ENCODE measurements at places on chromosomes 5 and 9.
A peak's percentile ranks its signal among the peaks of the same experiment; 100 is the strongest.

DNA sequence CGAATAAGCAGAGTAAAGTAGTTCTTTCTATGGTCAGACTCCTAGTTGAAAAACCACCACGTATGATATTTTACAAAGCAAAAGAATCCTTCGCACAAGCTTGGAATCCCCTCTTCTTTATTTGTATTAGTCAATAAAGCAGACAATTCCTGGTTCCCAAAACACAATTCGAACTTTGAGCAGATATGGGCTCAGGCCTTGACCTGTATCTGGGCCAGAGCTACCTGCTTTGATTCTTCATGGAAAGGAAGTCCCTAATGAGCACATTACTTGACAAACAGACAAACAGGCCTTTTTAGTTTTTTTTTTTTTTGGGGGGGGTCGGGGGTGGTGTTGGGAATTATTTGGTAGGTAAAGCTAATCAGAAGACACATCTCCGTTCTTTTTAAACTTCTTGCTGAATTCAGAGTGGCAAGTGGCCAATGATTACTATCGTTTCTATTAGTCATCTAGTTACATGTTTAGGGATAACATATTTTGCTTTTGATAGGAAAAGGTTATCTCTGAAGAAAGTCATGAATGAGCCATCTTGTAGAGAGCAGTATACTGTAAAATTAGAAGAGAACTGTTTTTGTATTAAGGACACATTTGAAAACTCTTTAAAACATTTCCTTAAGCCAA lies 116.6 kb upstream of the HMHB1 start:
- no peak for DNase-seq

GRCh38 chr9:12739014-12739652 lies 35.7 kb upstream of the LURAP1L start:
- no peak for DNase-seq

DNA sequence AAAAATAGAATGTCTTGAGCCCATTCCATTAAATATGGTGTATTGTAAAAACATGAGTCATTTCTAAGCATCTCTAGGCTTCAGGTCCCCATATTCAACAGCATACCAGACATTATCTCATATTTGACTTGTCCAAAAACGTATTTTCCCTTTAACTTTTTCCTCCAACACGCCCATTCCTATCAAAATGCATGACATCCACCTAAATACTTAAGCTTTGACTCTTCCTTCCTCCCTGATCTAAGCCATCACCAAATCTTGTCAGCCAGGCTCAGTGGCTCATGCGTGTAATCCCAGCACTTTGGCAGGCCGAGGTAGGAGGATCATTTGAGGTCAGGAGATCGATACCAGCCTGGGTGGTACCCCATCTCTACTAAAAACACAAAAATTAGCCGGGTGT lies 23.9 kb downstream of the VCP start:
- DNase-seq = no peak

DNA sequence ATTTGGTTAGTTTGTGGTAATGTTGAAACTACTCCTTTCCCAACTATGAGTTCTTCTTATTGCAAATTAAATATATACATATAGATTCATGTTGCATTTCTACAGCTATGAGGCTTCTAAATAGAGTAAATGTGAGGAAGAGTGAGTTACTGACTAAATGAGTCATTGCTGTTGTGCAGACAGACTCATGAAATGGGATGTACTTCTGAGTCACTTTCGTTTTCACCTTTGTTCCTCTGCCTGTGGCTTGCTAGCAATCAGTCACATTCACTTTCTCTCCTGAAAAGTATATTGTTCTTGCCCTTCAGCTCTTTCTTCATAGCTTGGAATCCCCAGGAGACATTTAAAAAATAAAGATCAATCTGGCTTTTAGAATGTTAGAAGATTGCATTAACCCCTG lies 295.5 kb upstream of the SMC2 start:
- no peak for DNase-seq

- DNase-seq = no peak
Measured at GRCh38 chr9:16325966-16326365, 544.5 kb downstream of the BNC2 start.

DNA sequence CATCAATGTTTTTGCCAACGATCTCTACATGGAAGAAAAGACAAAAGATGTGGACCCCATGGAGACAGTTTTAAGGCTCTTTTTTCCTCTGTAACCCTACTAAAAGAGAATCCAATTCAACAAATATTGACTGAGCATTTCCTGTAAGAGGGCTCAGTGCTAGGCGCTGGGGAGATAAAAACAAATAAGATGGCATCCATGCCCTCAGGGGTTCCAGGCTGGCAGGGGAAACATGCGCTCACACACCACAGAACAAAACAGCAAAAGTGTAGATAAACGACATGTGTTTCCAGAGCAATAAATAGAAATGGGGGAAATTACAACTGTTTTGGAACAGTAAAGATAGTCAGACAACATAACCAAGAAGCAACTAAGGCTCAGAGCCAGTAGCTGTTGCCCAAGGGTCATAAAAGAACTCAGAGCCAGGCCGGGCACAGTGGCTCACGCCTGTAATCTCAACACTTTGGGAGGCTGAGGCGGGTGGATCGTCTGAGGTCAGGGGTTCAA lies 25.2 kb downstream of the ZNF608 start:
- no peak for DNase-seq

- DNase-seq = no peak
Measured at GRCh38 chr9:557601-558201, 283.8 kb upstream of the DMRT1 start.

DNA sequence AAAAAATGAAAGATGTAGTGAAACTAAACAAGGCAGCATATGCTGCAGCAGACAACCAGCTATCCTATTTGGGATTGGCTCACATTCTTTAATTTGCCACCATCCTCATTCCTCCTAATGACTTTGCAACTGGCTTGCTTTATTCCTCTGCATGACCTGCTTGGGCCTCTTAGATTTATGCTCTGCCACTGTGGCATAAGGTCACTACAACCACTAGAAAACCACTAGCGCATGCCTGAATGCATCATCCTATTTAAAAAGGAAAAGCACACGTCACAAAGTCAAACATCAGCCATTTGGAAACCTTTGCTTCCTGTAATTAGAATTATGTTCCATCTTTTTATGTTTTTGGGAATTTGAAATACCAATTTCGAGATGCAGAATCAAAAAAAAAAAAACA lies 40.8 kb upstream of the CCDC152 start:
- DNase-seq = no peak

- DNase-seq = no peak
Measured at GRCh38 chr9:35923927-35924763, 14.9 kb downstream of the SPAAR start.

DNA sequence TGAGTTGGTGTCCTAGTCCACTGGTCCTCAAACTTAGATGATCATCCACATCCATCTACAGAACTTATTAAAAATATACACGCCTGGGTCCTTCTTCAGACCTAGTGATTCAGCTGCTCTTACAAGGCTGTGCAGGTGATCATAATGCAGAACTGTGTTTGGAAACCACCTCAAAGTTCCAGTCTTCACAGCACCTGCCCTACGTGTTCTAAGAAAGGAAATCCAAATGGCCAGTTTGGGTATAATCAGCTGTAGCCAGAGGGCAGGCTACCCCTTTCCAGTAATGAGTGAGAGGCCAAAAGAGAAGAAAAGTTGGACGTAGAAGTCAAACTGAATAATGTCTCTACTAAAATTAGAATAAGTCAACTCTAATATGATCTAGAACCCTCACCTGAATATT lies 15.4 kb downstream of the REEP5 start:
- no peak for DNase-seq

GRCh38 chr5:67660149-67660548 lies 463.6 kb upstream of the CD180 start:
- DNase-seq = no peak

GRCh38 chr5:65874241-65874640 lies 52.1 kb upstream of the ERBIN start:
- no peak for DNase-seq

DNA sequence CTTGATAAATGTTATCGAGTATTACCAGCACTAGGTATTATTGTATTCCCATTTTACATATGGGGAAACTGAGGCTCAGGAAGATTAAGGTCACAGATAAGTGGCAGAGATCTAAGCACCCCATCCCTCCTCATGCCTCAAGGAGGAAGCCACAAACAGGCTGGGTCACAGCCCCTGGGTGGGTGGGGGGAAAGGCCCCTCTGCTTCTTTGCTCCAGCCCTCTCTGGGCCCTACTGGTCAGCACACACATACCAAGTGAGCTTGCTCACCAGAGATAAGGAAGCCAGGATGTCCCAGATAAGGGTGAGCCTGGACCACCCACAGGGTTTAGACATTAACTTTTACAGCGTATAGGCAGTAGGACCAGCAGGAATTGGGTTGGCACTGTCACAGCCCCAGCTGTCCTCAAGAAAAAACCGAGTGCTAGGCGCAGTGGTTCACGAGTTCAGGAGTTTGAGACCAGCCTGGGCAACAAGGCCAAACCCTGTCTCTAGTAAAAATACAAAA lies 45.3 kb downstream of the STK10 start:
- no peak for DNase-seq

DNA sequence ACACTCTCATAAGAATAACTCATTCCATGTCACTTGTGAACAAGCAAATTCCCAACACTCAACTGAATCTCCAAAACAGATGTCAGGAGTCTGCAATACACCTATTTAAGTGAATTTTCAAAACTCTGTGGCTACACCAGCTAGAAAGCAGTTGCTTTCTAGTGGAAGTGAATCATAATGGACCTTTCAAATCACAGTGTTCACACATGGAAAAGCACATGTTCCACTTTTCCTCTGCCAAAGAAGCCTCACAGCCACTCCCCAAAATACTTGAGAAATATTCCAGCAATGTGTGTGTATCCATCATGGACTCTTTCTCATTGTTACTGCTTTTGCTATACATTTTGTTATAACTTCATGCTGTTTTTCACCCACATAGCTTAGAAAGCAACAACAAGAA lies 17.4 kb downstream of the MARCHF3 start:
- DNase-seq = peak; percentile 60

GRCh38 chr5:179978792-179979191 lies 71.1 kb upstream of the TBC1D9B start:
- DNase-seq = no peak

- DNase-seq = no peak
Measured at GRCh38 chr5:79849486-79850315, 141.4 kb downstream of the MTX3 start.

DNA sequence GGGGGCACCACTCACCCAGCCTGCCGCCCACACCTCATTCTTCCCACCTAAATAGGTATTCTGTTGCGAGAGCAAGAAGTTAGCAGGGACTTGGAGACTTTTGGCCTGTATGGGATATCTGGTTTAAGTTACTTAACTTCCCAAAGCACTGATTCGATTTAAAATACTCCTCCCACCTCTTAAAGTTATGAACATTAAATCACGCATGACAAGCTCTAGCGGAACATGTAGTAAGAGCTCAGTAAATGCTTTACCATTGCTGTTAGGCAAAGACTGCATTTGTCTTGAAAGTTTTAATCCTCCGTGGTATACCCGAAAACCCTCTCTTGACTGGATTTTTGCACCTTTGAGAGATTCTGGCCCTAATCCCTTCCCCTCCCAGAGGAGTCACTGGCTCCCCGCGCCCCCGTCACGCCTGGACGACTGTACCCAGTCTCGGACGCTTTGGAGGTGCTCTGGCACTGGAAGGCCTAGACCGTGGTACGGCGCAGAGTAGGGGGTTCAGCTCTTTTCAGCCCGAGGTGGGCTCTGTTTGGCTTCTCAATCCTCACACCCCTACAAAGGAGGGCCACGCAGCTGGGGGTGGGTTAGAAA lies 4.4 kb downstream of the GDNF start:
- DNase-seq = no peak

DNA sequence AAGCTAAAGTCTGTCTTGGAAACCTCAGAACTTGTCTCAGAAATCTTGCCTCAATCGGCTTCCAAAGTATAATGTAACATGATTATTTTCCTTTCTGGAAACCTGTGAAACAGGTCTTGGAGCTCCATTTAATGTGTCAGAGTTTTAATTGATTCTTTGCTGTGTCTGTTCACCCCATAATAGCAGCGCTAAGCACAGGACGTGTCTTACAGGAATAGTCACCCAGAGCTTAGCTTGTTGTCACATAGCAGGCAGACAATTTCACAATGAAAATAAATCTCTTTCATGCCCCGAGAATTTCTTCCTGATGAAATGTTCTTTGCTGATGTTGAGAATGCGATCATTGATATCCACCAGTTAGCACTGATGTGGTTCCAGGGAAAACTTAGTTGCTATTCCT lies 40.2 kb upstream of the PTPN3 start:
- DNase-seq = no peak

DNA sequence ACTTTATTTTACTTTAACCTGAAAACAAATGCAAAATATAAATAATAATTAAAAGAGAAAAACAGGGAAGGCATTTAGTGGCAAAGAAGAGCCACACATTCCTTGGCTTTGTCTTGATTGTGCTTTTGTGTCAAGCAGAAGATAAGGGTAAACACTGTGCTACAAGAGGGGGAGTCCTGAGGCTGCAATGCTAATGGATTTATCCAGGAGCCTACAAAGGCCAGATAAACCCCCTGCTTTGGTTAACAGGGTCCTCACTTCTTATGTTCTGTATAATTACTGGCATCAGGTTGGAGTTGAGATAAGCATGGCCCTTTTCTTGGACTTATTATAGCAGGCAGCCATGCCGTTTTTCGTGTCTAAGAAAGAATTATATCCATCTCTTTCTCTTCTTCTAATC lies 302.8 kb downstream of the EFNA5 start:
- DNase-seq = no peak

DNA sequence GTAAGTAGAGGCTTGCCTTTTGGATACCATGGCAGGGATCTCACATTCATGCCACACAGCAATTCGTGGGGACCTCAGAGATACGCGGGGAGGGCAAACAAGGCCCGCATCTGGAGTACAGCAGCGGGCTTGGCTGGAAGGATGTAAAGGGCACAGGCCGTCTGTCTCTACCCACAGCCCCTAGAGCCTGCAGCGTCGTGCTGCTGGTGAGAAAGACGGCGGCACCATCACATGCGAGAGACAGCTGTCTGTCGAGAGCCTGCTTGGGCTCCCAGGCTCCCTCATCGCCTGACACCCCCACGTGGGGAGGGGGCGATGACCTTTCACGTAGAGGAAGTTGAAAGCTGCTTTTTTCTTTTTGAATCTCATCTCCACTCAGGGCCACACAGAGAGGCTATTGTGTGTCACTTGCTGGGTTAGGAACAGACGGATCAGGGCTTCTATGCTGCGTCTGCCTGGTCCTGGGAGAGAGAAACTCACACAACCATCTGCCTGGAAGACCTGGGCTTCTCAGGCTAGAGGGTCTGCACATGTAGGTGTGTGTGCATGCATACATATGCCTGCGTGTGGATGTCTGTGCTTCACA lies 134.6 kb upstream of the PPP1R26 start:
- DNase-seq = no peak

- DNase-seq = no peak
Measured at GRCh38 chr5:137279521-137280231, 219.4 kb downstream of the SPOCK1 start.

GRCh38 chr9:120431268-120431667 lies 148.7 kb downstream of the CDK5RAP2 start:
- no peak for DNase-seq

- DNase-seq = no peak
Measured at GRCh38 chr5:118775790-118776499, 212.4 kb downstream of the DTWD2 start.

- DNase-seq = no peak
Measured at GRCh38 chr9:2267181-2267745, 252.1 kb downstream of the SMARCA2 start.

Data from pulmonary artery endothelial cell (primary cell).